Activated CD8-positive, alpha-beta T cell treated with anti-CD3 and anti-CD28 coated beads for 36 hours (primary cell): ENCODE measurements at places on chromosomes 2 and 18. TPM values are rescaled to one million over a fixed set of nuclear protein-coding genes. Genes with fewer than 3 reads are reported as not detected.

DNA sequence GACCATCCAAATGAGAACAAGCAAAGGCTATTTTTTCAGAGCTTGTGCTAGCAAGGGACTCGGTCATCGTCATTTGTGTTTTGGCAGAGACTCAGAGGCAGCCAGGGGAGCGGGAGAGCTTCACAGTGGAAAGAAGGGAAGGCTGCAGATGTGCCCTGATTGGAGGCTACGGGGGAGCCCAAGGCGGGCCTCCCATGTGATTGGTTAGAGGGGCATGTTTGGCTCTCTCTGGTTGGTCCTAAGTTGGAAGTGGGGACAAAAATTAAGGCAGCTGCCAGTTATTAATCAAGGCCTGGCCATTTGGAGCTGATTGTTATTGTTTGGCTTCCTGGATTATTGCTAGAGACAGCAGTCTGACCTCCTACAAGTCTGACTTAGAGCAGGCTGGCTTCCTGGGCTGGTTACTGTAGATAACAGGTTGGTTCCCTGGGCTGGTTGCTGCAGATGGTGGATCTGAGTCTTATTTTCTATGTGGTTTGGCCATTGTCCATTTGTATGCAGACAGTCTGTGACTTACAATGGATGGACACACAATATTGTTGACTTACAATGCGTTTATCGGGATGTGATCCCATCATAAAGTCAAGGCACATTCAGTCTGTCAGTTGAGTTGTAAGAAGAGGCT, 5.9 kb downstream of the FER1L5 start:
- no peaks in the 10 kb centered on the region for H3K27me3 ChIP-seq
- H3K4me3 ChIP-seq: no peak overlapping the region
- DNase-seq: no peak
- H3K4me1 ChIP-seq: no peaks in the 10 kb centered on the region
- no peak overlapping the region for H3K27ac ChIP-seq

GRCh38 chr18:3075491-3075890, 62.5 kb upstream of the LPIN2 start:
- H3K4me3 ChIP-seq: no peak overlapping the region
- no peaks in the 10 kb centered on the region for H3K36me3 ChIP-seq
- no peaks in the 10 kb centered on the region for H3K27me3 ChIP-seq
- no peak for DNase-seq
- no peak overlapping the region for H3K27ac ChIP-seq

Gene NYAP2
- total RNA-seq: not detected

Gene AQP12B
- total RNA-seq: not detected

Gene EGR4
- 0.29 TPM for total RNA-seq

Gene SERPINB8
- total RNA-seq: 7.5 TPM
